ENCODE measurements at places on chromosomes 5 and 9.

GRCh38 chr5:118042076-118042475, 946.3 kb downstream of the DTWD2 start:
- no peak for DNase-seq

DNA sequence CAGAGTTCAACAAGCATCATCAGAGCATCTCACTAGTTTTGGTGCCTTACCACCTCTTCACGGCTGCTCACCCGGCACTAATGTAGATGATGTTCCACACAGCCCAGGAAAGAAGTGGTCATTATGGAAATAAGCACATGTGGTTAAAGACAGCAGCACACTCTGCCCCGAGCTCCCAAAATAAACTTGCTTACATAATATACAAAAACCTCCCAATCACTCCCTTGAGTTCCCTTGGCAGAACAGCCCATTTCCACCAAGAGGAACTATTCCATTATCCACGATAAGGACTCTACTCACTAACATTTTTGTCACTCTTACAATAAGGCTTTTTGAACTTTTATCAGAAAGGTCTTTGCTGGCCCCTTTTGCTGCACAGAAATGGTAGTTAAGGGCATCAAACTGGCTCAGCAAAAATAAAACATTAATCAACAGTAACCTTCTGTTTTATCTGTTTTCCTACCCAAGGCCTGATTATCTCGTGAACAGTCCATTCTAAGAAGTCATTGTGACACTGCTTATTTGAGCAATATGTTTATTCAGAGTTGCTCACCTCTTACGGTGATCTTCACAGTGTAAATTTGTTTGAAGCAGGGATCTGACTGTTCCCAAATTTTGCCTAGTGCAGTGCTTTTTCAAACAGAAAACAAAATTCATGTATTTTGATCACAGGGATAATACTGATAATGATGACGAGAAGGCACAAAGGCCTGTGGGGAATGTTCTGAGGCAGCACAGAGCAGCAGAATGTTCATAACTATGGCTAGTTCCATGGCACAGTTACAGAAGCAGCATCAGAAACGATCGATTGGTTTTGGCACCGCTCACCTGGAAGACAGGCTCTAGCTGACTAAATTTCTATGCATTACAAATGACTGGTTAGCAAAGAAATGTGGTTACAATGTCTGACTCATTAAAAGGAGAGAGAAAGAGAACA, 399.8 kb upstream of the PIK3R1 start:
- no peak for DNase-seq

DNA sequence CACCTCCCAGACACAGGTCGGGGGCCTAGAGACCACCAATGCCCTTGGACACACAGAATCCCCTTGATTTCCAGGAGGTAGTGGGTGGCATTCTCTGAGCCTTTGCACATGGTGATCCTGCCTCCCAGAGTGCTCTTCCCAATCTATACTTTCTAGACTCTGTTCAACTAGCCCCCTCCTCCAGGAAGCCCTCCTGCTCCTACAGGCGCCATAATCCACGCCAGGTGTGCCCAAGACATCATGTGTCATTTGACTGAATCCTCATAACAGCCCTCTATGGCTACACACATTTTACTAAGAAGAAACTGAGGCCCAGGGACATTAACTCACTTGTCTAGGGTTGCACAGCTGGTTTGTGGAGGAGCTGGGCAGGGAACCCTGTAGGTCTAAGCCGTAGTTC, 7.1 kb downstream of the BBLN start:
- DNase-seq, result no peak

GRCh38 chr5:156295431-156295830, 31.5 kb upstream of the SGCD start:
- DNase-seq, result no peak

- no peak for DNase-seq
Measured at GRCh38 chr9:28801144-28801799, 1228.0 kb upstream of the C9orf72 start.

Measured in NCI-H1048 (cell line).